ENCODE measurements at places on chromosomes 2 and 18.

- DNase-seq: no peak
Observed at GRCh38 chr18:58390399-58390798, 238.5 kb downstream of the ALPK2 start.

DNA sequence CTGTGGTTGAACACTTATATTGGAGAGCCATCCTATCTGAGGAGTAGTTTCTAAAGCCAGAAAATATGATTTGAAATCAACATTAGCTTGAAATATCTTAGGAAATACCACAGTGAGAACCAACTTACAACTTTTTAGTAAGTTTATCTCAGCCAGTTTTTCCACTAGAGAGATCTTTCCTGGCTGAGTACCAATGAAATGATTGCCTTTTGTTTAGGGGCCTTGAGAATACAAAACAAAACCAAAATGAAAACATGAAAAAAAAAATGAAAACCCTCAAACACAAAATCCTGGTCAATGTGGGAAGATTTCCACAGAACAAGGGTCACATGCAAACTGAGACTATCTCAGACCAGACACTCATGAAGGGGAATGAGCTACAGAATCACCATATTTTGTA lies 429.0 kb downstream of the SETBP1 start:
- no peak for DNase-seq

DNA sequence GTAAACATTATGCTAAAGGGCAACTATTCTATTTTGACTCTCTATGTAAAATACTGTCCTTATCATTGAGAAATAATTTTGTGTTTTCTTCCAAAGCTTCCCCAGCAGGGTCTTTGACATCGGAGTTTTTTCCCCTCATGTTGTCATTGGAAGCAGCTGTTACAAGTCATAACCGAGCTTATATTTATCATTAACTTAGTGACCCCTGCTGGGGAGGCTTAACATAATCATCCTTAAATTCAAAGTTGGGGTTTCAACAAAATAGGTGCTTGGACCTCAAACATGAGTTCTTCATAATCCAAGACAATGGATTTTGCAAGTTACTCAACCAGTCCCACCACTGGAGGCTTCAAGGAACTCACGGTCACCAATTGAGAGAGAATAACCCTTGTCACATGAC lies 330.9 kb downstream of the DCC start:
- no peak for DNase-seq

DNA sequence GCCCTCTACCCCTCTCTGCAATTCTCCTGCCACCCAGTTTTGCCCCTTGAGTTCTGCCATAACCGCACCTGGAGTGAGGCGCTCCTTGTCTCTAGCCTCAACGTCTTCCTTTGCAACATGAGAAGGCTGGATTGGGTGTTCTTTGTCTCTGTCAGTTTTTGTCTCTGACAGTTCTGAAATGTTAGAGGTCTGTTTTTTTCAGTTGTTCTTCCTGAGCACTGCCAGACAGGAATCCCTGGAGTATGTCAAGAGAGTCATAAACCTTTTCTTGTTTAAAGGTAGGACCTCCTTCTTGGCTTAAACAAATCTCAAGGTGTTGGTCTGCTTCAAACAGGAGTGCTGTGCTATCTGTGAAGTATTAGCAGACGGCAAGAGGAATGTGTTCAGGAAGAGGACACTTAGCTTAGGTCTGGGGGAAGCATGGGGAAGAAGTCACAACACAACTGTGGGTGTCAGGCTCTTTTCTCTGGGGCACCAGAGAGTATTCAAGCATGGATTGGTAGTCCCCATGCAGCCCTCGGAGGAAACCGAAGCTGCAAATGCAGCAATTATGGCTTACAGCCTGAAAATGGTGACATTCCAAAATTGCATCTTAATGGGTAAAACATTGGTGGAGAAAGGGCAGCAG lies 32.3 kb downstream of the AFF3 start:
- DNase-seq: no peak

- no peak for DNase-seq
Observed at GRCh38 chr2:449246-450067, 161.6 kb upstream of the ALKAL2 start.

GRCh38 chr2:237320801-237321560 lies 93.0 kb downstream of the COL6A3 start:
- DNase-seq: no peak

DNA sequence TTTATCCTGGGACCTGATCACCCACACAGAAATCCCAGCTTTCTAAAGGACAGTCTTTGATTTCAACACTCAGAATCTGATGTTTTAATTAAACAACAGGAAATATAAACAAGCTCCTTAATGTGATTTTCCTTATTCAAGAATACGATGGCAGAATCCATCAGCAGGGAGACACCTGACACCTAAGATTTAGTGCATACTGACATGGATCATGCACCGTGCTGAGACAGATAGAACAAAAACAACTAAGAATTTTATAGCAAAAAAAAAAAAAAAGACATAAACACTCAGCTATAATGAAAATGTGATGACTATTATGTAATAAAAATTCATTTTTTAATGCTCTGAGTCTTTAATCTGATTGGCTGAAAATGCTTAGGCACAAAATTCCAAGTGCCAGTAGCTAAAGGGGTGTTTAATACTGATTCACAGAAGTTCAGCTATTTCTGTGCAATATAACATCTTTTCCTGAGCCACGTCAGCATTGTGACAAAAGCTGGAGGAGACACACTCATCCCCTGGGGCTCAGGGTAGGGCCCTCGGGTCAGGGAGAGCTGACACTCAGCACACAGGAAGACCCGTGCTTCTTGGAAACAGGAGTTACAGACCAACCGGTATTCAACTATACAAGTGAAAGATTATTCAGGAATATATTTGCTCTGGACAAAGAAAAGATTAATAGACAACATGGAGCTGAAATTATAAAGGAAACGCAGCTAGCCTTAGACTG lies 247.4 kb downstream of the FBXO15 start:
- DNase-seq: no peak

- DNase-seq: no peak
Observed at GRCh38 chr2:174330945-174331594, 3.7 kb upstream of the SP9 start.

DNA sequence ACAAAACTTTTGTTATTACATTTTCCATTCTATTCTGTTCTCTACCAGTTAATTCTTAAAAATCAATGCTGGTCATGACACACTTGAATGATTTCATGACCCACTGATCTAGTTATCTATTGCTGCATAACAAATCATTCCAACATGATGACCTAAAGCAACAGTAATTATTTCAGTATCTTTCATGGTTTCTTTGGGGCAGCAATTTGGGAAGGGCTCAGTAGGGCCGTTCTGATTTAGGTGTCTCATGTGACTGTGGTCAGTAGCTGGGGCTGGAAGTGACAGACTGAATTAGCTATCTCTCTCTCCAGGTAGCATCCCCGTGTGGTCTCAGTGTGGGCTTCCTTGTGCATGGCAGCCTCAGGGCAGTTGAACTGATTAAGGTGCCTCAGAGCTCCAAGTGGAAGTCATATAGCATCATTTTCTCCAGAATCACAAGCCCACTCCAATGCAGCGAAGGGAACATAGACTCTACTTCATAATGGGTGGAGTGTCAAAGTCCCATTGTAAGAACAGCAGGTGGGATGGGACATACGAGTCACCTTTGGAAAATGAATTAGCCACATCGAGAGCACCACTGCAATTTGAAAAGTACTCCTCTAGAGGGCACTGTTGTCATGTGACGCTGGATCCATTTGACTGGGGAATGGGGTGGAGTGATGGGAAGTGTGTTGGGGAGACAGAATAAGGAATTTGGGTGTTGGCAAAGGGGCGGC lies 39.1 kb upstream of the FAM136A start:
- no peak for DNase-seq

DNA sequence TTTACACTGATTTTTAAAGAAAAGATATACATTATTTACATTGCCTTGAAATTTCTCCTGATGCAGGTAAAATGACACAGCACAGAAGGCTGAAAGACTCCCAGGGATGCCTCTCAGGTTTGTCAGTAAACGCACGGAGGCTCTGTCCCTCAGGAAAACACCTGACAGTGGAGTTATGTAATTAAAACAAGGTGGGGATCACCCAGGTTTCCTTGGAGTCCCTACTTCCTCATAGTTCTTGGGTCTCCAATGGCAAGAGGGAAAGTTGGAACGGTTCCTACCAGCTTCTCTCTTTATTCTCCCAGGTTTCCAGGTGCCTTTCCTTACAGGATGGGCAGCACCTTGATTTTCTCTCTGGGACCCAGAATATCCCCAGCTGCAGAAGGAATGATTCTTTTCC lies 654.8 kb downstream of the SLC4A3 start:
- DNase-seq: no peak

- DNase-seq: no peak
Observed at GRCh38 chr2:152071092-152071491, 27.8 kb downstream of the CACNB4 start.

GRCh38 chr2:105770149-105770548 lies 25.4 kb downstream of the NCK2 start:
- no peak for DNase-seq

- no peak for DNase-seq
Observed at GRCh38 chr18:23932385-23933067, 82.0 kb upstream of the TTC39C start.

DNA sequence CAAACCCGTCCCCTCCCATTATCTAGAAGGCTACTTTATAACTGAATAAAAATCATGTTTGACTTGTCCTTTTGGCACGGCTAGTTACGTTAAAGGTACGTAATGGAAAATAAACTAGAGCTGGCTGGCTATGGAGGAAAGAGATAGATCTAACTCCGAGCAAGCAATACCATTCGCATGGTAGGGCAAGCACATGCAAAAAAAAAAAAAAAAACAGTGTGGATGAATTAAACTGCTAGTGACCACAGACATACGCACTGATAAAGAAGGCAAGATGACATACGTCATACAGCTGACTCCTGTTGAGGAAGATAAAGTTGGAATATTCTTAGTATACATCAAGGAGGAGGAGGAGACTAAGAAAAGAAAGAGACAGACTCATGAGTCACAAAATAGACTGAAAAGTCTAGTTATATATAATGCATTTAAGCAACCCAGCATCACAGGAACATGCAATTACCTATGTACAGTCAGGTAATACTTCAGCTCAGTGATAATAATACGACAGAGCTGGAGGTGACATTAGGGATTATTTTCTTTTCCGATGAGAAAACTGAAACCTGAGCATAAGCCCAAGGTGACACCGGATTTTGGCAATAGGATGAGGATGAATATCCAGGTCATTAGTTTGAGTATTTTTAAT lies 37.9 kb upstream of the NARS1 start:
- no peak for DNase-seq

DNA sequence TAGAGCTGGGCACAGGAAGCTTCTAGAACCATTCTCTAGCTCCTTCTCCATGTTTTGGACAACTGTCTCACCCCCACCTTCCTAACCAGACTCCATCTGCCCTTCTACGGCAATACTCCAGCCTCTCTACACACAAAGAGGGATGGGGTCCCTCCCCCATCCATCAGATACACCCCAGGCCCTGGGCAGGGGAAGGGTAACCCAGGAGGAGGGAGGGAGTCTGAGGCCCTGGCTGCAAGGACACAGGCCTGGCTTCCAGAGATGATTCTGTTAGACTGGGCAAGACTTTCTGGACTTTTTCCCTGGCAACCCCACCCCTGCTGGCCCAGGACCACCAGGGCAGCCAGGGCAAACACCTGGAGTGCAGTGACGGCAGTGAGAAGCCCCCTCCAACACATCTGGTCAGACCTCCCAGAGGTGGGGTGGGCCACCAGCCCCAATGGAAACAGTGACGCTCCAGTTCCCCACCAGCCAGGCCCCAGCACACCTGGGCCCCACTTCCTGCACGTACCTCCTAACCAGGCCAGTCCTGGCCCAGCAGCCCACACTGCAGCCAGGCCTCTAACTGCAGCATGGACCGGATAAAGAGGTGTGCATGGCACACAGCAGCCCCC lies 6.5 kb downstream of the CYP26B1 start:
- DNase-seq: no peak

GRCh38 chr18:12283256-12283655 lies 24.8 kb upstream of the TUBB6 start:
- DNase-seq: no peak

DNA sequence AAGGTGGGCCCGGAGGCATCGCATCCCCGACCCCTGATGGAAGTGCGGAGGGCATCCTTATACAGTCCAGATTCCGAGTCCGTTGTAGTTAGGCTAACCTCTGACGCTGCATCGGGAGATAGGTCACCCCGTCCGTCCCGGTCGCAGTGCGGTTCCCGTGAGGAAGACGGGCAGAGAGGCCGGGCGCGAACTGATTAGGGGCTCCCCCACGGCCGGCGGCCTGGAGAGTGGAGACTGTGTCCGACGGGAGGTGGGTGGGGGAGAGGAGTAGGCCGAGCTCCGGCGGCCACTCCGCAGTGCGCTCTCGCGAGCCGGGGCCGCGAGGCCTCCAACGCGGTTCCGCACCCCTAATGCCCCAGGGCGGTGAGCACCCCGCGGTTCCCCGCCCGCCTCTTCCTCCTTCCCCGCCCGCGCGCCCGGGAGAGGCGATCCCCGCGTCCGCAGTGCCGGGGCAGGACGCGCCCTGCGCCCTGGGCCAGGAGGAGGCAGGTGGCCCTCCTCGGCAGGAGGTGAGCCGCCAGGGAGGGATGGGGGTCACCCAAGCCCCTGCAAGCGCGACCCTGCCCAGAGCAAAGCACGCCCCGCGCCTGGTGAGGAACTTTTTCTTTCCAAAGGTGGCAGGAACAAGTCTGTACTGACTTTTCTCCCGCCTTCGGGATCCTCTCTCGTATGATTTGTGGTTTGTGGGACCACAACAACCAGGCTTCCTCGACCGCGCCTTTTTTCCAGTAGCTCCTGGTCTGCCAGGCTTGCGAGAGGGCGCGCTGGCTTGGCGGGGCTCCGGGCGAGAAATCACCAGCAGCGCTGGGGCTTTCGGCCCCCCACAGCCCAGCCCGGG lies 1.4 kb upstream of the SP5 start:
- DNase-seq: no peak

- no peak for DNase-seq
Observed at GRCh38 chr2:3643371-3644245, 14.4 kb upstream of the ALLC start.

DNA sequence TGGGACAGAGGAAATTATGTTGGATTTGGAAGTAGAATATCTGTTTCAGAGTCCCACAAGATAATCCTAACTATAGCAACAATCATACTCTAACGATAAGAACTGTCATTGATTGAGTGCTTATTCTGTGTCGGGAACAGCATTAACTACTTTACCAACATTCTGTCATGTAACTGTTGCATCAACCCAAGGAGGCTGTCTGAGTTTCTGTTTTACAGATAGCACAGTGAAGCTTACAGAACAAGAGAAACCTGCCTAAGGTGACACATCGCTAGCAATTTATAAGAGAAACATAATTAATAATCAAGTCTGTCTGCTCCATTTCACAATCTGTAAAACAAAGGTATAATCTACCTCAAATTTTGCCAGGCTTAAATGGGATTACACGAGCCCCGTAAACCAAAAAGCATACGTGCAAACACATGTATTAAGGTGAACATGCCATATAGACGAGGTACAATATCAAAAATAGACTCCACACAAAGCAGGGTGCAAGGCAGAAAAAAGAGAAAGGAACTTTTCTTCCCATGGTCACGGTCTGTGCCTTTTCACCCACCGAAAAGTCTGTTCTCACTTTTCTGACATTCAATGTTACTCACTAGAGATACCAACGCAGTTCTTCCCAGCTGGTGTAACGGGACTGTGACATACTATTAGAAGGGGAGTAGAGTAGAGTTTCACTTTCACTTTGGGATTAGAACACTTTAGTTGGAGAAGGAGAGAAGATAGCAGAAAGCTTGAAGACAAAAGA lies 37.2 kb upstream of the SLC8A1 start:
- no peak for DNase-seq

DNA sequence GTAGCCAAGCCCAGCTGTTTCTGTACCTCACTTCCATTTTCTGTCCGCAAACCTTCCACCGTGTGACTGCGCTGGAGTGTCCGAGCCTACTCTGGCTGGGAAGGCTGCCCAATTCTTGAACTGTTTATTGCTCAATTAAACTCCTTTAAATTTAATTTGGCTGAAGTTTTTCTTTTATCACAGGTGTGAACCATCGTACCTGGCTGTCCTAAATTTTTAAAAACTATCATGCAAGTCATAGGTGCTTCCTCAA lies 6.2 kb upstream of the RNU2-63P start:
- DNase-seq: no peak

Data from stimulated activated naive CD4-positive, alpha-beta T cell treated with Interleukin-2 at 50 U/mL for 16 hours (primary cell).